GM20000 (cell line): ENCODE measurements at places on chromosomes 4 and X.

GRCh38 chrX:724256-724655, 93.7 kb downstream of the SHOX start:
- no peak for DNase-seq

DNA sequence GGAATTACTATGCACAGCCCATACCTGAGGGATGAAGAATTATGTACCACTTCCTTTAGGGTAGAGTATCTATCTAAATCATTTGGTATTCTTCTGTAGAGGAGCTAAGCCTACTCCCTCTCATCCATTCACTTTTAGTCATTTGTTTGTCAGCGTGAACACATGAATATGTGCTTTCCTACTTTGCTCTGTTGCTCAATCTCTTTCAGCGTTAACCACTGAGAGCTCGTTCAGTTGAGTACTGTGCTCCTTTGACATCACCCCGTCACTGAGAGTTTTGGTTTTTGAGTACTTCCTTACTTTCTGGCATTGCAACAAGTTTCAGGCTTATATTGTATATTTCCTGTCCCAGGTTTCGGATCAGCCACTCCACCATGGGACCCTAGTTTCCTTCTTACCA, 700.6 kb downstream of the NLGN4X start:
- no peak for DNase-seq

GRCh38 chr4:11039634-11040131, 355.1 kb upstream of the CLNK start:
- no peak for DNase-seq

GRCh38 chr4:82484996-82485783, 54.8 kb downstream of the ENOPH1 start:
- DNase-seq, result no peak

DNA sequence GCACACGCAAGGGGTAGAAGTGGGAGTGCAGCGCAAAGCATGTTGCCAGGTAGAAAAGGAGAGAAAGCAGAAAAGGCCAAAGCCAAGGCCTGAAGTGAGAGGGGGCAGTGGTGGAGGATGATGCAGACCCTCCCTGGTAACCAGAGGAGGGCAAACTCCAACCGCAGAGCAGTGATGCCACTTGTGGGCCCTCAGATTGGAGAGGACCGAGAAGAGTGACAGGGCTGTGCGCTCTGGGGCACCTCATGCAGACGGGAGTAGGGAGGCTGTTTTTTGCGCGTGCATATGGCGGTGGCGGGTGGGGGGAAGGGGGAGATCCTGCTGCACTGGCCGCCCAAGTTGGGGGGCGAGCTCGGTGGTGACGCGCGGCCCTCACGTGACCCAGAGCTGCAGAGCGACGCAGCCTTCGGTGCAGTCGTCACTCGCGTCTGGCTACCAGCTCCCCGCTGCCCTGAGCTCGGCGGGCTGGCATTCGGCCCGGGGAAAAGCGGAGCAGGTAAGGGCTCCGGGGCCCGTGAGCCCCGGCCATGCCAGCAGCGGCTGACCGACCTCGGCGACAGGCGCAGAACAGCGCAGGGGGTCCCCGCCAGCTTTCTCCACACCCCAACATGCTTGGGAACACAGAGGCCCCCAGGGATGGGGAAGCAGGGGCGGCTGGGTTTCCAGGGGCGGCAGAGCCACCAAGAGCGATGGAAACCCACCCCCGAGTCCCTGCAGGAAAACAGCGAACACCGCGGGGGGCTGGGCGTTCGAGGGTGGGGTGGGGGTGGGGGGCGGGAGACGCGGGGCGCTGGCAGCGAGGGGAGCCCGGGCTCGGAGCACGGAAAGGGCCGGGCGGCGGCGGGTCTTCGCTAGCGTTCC, at the start of gene BEX3:
Gene BEX3 (plus strand): TSS at position 421 of the 861 bp plus-strand sequence. CDS start 984 bp downstream, outside the sequence.
- no peak for DNase-seq

DNA sequence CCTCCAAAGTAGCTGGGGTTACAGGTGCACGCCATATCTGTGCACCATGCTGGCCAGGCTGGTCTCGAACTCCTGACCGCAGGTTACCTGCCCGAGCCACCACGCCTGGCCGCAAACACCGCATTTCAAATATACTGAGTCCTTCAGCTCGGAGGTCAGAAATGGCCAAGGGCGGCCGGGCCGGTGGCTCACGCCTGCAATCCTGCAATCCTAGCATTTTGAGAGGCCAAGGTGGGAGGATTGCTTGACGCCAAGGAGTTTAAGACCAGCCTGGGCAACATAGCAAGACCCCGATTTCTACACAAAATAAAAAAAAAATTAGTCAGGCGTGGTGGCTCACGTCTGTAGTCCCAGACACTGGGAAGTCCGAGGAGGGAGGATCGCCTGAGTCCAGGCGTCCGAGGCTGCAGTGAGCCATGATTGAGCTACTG, 71.9 kb upstream of the PPP2R3B start:
- DNase-seq, result no peak

DNA sequence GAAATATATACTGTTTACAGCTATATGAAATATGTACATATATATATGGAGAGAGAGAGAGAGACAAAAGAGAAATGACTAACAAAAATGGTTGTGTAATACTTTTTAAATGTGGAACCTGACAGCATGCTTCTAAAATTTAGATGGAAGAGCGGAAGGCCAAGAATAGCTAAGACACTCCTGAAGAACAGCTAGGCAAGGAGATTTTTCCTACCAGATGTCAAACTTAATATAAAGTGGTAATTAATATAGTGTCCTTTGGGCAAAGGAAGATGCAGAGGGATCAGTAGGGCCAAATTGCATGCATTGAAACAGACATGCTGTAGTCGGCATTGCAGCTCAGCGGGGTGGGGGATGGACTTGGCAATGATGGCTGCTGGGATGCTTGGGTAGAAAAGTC, 45.2 kb downstream of the ADD1 start:
- DNase-seq, result no peak

DNA sequence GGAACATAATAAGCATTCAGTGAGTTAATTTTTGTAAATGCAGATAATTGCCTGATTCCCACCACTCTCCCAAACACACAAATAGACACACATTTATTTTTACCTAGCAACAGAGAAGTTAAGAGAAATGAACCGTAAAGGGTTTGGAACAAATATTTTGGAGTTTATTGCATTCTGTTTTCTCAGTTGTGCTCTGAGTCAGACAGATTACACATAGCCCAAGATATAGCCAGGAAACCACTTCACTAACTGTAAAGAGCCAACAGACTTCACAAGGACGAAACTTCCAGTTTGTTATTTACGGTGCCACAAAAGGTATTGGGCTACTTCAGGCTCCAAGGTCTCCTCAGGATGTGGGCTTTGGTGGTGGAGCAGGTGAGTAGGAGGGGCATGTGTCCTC, 217.0 kb downstream of the BMPR1B start:
- no peak for DNase-seq

GRCh38 chrX:71604796-71605568, 13.3 kb downstream of the CXCR3 start:
- no peak for DNase-seq

GRCh38 chrX:126456136-126456535, 96.5 kb downstream of the DCAF12L1 start:
- DNase-seq, result no peak

- no peak for DNase-seq
Measured at GRCh38 chr4:124636788-124637187, 75.7 kb downstream of the ANKRD50 start.

DNA sequence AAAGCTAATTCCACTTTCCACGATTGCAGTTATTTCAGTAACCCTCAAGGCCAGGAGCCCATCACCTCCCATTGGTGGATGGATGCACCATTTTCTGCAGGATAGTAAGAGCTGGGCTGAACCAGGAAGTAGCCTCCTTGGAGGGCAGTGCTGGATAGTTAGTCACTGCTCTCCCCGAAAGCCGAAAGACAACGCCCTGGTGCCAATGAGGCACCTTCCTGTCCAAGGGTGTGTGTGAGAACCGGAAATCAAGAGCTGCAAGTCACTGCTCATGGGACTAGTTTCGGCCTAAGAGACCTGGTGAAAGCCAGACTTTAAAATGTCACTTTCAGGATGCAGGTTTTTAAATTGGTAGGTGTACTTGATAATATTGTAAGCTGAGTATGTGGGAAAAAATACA, 203.8 kb upstream of the HS3ST1 start:
- DNase-seq, result no peak
